ENCODE measurements at places on chromosomes 16 and 17.

DNA sequence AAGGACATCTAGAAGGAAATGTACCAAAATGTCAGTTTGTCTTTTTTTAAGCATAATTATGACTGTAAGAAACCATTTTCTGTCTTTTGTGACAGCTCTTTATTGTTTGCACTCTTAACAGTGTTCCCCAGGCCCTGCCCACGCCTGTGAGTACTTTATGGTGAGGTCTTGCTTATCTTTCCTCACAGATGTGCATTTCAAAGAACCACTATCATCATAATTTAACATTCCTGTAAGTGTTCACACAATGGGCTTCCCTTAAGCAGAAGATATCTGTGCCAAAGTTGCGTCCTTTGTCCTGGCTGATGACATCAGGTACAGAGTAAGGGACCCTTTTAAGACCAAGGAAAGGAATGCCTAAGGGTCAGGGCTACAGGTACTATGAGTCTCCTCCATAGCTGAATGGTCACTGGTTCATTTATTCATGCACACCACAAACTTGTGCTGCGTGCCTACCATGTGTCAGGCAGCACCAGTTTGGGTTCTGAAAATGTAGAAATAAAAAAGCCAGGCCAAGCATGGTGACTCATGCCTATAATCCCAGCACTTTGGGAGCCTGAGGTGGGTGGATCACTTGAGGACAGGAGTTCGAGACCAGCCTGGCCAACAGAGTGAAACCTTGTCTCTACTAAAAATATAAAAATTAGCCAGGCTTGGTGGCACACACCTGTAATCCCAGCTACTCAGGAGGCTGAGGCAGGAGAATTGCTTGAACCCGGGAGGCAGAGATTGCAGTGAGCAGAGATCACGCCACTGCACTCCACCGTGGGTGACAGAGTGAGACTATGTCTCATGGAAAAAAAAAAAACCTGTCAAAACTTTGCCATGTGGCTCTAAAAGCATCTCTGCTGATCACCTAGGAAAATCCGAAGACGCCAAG lies 55.4 kb upstream of the NLK start:
- DNase-seq, result no peak

- DNase-seq, result no peak
These were observed 7.2 kb downstream of the SYNGR2 start for GRCh38 chr17:78175643-78175981.

GRCh38 chr17:7097940-7098339 lies 16.7 kb downstream of the ASGR2 start:
- no peak for DNase-seq

DNA sequence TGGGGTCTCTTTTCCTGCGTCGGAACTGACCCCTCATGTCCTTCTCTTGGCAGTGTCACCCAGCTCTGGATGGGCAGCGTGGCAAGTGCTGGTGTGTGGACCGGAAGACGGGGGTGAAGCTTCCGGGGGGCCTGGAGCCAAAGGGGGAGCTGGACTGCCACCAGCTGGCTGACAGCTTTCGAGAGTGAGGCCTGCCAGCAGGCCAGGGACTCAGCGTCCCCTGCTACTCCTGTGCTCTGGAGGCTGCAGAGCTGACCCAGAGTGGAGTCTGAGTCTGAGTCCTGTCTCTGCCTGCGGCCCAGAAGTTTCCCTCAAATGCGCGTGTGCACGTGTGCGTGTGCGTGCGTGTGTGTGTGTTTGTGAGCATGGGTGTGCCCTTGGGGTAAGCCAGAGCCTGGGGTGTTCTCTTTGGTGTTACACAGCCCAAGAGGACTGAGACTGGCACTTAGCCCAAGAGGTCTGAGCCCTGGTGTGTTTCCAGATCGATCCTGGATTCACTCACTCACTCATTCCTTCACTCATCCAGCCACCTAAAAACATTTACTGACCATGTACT lies 13.2 kb downstream of the IGFBP4 start:
- DNase-seq, result no peak

DNA sequence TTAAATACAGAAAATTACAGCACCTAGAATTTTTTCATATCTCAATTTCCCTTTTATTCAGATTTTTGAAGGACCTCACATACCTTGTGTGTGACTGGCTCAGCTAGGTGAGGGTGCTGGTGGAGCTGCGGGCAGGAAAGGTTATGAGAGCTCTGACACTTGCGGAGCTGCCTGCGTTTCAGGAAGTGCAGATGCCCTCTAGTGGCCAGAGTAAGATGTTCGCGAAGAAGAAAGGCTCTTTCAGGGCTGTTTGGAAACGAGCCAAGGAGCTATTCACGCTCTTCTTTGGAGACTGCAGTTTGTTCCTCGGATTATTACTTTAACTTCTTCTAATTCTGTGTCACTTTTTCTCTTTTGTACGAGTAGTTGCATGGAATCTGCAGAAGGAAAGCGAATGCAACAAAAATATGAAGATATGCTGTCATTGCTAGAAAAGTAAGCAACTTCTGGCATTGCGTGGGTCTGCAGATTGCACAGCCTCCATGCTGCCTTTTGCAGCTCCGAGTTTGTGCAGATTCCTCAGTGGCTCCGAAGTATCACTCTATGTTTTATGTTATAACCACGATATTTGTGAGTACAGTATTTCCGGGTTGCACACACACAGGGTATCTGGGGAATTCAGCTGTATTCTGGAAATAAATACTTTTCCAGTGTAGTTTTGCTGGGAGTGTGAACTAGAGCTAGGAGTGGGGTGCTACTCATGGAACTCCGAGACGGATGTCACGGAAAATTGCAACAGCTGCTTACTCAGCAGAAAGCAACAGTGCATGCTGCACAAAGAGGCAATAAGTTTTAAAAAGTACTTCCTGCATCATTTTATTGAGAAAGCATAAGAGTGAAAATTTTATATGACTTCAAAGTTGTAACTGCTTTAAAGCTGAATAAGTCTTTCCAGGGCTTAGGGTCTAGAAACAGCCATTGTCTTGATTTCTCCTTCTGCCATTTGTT lies 46.3 kb downstream of the DNAH9 start:
- peak; percentile 69 for DNase-seq

- no peak for DNase-seq
These were observed 80.0 kb downstream of the ATF7IP2 start for GRCh38 chr16:10465821-10466220.

- DNase-seq, result no peak
These were observed 94.6 kb downstream of the CMIP start for GRCh38 chr16:81539009-81539758.

DNA sequence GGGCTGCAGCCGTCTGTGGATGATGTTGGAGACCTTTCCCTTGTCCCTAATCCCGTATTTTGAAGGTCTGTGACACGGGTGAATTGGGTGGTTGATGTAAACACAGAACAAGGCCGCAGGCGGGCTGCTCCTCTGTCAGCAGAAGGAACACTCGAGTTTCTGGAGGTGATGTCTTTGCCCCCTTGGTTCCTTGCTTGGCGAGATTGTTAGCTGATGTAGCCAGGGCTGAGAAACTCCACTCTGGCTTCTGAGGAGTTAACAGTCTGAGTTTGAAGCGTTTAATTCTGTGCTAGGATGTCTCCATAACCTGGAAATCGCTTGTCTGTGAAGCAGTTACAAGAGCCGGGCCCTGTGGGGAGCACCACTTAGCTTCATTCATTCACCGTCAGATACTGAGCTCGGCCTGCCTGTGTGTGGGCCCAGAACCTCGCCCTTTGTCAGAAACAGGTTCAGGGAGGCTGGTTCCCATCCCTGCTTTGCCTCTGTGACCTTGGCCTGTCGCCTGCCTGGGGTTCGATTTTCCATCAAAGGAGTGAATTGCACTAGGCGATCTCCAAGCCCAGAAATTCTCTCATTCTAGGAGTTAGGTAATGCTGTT lies 1.3 kb downstream of the MAPK8IP3 start:
- DNase-seq, result no peak

- no peak for DNase-seq
These were observed 21.1 kb upstream of the METRNL start for GRCh38 chr17:83058266-83058798.

DNA sequence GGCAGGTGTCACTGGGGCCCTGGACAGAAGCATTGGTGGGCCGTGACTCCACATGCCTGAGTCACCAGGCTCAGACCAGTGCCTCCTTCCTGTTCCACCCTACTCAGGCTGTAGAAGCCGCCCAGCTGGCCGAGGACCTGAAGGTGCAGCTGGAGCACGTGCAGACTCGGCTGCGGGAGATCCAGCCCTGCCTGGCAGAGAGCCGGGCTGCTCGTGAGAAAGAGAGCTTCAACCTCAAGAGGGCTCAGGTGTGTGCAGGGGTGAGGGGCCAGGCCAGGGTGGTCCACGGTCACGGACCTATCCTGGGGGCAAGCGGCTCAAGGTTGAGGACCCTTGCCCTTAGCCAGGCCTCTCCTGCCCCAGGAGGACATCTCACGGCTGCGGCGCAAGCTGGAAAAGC lies 9.6 kb downstream of the RNF40 start:
- no peak for DNase-seq

DNA sequence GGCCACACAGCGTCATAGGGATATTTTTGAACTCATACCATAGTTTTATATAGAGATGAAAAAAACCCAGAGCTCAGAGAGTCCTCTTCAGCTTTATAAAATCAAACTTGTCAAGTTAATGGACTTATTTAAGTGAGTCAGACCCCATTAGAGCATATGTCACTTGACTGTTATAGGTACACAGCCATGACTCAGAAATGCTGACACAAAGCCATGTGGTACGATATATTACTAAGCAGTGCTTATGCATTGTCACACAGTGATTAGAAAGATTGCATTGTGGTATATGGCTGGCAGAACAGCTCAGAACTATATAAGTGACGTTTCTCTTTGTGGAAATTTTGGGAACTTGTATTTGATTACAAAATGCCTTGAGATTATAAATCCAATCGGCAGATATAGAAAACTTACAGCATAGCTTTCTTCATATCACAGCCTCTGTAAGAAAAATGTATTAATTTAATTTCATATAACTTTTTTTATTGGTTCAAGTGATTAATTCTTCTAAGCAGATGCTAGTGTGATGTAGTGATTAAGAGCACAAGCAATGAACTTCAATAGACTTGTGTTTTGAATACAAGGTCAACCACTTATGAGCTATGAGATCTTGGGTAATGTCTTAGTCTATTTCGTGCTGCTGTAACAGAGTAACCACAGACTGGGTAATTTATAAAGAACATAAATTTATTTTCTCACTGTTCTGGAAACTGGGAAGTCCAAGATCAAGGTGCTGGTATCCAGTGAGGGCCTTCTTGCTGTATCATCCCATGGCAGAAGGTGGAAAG lies 25.8 kb upstream of the GINS3 start:
- peak; percentile 63 for DNase-seq

DNA sequence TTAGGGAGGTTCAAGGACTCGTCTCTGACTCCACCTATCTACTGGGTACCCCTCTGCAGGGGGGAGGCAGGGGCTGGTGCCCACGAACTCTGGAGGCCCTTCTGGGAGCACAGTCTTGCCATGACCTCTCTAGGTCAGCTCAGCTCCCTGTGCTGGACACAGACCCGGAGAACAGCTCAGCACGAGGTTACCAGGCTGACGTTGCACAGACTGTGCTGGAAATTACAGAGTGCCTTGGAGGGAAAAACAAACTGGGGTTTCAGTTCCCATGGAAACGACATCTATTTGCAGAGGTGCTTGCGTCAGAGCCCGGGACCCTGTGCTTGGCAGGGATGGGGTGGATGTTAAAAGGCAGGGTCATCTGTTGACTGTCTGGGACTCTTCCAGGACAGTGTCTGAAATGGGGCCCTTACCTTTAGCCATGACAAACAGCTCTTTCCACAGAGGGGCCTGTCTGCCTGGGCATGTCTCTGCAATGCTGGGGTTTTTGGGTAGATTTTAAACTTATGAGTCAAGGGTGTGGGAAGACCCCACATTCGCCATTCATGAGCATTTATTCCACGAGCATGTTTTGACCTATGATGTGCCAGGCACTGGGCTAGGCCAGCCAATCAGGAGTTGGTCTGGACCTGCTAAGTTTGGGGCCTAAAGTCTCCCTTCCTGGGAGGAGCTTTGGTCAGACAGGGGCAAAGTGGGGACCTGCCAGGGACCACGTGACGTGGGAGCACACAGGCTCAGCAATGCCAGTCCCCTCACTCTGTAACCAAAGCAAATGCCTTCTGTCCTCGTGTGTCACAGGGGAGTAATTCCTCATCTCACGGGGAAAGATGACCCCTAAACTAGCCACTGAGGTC lies 22.5 kb downstream of the CCR7 start:
- DNase-seq, result no peak

- DNase-seq, result no peak
These were observed 62.4 kb downstream of the NT5M start for GRCh38 chr17:17365476-17366110.

DNA sequence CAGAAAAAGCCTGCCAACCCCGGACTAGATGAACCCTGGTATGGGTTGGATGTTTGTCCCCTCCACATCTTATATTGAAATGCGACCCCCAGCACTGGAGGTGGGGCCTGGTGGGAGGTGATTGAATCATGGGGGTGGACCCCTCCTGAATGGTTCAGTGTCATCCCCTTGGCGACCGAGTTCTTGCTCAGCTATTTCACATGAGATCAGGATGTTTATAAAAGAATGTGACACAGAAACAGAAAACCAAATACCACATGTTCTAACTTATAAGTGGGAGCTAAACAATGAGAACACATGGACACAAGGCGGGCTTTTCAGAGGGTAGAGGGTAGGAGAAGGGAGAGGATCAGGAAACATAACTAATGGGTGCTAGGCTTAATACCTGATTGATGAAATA lies 576.0 kb upstream of the HSBP1 start:
- no peak for DNase-seq

DNA sequence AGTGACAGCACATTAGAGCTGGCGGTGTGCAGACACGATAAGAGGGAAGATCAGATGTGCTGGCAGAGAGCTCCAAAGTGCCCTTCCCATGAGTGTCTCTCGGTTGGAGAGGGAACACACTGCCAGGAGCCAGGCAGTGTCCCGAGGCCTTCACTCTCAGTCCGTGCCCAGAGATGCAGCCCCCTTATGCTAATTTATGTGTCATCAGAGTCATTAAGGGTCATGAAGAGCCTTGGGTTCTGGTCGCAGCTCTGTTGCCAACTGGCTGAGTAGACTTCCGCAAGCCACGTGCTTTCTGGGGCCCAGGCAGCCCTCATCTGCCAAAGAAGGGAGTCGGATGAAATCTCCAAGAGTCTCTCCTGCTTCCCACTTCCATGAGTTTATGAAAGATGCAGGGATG lies 232.5 kb downstream of the MSI2 start:
- DNase-seq, result no peak

DNA sequence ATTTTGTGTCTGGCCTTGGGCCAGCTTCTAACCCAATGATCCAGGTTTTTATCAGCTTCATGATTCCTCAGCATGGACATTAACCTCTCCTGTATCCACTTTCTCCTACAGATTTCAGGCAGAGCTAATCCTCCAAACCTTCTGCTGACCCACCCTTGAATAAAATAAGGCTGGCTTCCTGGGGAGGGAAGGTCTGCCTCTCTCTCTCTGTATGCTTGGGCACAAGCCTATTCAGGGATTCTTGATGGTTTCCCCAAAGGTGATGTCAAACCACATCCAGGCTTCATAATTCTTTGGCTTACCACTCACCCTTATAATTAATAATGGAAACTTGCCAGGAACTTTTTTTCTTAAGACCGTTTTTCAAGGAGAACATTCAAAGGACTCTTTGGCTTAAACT lies 240.1 kb downstream of the UTP18 start:
- DNase-seq, result no peak

GRCh38 chr17:83071966-83072562 lies 7.3 kb upstream of the METRNL start:
- no peak for DNase-seq

Data from NCI-H460 (cell line).